ENCODE measurements at places on chromosomes 4 and X.

DNA sequence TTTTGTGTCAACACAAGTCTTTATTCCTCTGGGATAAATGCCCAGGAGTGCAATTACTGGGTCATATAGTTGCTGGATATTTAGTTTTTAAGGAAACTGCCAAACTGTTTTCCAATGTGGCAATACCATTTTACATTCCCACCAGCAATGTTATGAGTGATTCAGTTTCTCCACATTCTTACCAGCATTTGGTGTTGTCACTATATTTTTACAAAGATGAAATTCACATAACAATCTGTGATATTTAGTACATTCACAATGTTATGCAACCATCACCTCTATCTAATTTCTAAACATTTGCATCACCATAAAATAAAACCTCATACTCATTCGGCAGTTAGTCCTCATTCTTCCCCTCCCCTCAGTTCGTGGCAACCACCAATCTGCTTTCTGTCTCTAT is 75.0 kb downstream of the MAMLD1 start:
- DNase-seq = no peak

- no peak for DNase-seq
Measured at GRCh38 chr4:112515198-112516065, 548 bp downstream of the NEUROG2 start.

GRCh38 chr4:188254211-188254610 is 115.0 kb downstream of the TRIML1 start:
- no peak for DNase-seq

DNA sequence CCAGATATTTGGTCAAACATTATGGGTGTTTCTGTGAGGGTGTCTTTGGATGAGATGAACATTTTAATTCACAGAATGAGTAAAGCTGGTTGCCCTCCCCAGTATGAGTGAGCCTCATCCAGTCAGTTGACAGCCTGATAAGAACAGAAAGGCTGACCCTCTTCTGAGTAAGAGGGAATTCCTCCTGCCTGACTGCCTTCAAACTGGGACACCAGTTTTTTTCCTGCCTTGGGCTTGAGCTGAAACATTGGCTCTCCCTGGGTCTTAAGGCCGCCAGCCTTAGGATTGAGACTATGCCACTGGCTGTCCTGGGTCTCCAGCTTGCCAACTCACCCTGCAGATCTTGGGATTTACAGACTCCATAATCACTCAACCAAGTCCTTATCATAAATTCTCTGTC is 14.5 kb upstream of the MAML3 start:
- DNase-seq = no peak

GRCh38 chr4:62899646-62900364 is 1509.4 kb downstream of the TECRL start:
- no peak for DNase-seq

GRCh38 chr4:83356899-83357661 is 22.4 kb upstream of the HPSE start:
- peak; percentile 94 for DNase-seq

- no peak for DNase-seq
Measured at GRCh38 chr4:151049430-151049884, 34.4 kb upstream of the LRBA start.

GRCh38 chrX:149858592-149858991 is 22.4 kb upstream of the MAGEA8 start:
- DNase-seq = no peak

- peak; percentile 67 for DNase-seq
Measured at GRCh38 chr4:47531241-47531953, 46.3 kb downstream of the ATP10D start.

DNA sequence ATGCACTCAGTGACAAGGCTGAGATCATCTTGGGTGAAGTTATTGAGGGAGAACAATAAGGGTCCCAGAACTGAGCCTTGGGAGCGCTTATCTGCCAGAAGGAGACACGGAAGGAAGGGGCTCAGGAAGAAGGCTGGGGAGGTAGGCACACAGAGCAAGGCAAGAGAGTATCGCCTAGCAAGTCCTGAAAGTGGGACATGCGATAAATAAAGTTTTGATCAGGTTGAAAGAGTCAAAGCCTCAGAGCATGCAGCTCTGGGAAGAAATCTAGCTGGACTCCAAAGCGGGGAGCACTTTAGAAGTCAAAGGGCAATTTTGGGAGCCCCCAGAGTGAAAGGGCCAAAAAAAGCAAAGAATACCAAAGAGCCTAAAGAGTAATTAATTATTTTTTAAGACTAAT is 17.7 kb upstream of the ANXA3 start:
- DNase-seq = no peak

GRCh38 chrX:22699581-22700091 is 300.1 kb upstream of the DDX53 start:
- DNase-seq = no peak

GRCh38 chr4:118783887-118784286 is 52.0 kb downstream of the SEC24D start:
- DNase-seq = no peak

Data from glomerular endothelial cell (primary cell).